CD4-positive, alpha-beta T cell treated with Interleukin-15 for 4 hours (primary cell): ENCODE measurements at places on chromosomes 13 and 19.

DNA sequence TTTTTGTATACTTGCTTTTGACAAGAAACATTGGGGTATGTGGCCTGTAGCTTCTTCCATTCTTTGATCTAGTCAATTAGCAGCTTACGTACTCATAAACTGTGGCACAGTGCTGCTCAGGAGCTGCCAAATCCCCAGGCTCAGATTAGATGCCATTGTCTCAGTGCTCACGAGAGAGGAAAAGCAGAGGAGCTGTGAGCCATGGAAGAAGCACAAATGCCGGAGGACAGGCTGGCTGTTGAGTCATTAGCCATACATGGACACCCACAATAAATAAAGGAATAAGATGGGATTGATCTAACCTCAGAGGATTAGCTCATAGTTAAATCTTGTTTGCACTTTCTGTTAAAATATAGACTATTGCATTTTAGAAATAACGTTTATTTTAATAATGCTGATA is 121.7 kb downstream of the POSTN start:
- no peak for DNase-seq

- DNase-seq: no peak
Measured at GRCh38 chr13:60944863-60945262, 470.8 kb downstream of the PCDH20 start.

- DNase-seq: no peak
Measured at GRCh38 chr13:53121919-53122318, 93.3 kb downstream of the OLFM4 start.

DNA sequence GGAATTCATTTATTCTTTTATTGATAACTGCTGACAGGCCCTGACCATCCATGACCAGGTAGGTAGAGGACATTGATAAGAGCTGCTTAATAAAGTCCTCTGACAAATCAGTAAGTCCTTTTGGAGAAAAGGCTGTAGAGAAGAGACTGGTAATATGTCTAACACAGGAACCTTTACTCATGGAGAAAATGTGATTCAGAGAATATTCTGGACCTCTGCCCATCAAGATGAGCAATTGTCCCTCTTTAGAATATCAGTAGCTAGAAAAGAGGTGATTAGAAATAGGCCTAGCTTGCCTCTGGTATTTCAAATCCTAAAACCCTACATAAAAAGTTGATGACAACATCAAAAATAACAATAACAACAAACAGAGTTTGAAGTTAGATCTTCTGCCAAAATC is 642.3 kb downstream of the TBC1D4 start:
- no peak for DNase-seq

- no peak for DNase-seq
Measured at GRCh38 chr13:36341718-36342117, 4.5 kb downstream of the SPART start.

GRCh38 chr19:17302391-17303166 is 646 bp downstream of the ABHD8 start:
- DNase-seq: no peak

GRCh38 chr19:1172353-1173158 is 1.5 kb downstream of the SBNO2 start:
- no peak for DNase-seq

DNA sequence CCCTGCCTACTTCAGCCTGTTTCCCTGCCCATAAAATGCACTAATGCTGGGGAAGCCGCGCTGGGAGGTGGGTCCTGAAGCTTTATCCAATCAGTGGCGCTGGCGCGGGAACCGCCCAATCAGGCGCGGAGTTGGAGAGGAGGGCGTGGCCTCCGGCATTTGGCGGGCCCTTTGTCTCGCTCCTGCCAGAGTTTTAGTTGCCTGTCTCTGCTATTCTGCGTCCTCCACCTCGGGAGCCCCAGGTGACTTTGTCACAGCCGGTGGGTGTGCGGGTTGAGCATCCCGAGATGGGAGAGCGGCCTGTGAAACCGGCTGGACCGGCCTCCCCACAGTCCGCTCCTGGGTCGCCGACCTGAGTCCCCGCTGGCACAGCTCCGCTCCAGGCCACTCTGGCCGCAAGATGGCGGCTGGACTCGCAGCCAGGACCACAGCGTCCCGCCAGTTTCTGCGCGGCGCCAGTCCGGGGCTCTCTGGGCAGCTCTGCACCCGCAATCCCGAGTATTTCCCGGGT is 30.7 kb upstream of the ZNF429 start:
- DNase-seq: peak; percentile 70

GRCh38 chr13:110913322-110914080 is 1.4 kb downstream of the ANKRD10 start:
- peak; percentile 11 for DNase-seq

GRCh38 chr13:51223560-51224270 is 1.5 kb downstream of the FAM124A start:
- DNase-seq: no peak

DNA sequence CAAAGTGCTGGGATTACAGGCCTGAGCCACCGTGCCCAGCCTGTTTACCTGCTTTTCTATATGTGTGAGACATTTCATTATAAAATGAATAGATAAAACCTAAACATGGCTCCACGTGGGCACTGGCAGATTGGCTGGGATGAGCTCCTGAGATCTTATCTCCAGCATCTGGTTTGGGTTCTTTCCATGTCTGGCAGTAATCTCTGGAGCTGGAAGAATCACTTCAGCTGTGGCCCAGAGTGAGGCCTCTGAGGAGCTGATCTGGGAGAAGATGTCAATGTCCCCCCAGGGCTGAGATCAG is 5.5 kb upstream of the SULT2A1 start:
- DNase-seq: no peak

DNA sequence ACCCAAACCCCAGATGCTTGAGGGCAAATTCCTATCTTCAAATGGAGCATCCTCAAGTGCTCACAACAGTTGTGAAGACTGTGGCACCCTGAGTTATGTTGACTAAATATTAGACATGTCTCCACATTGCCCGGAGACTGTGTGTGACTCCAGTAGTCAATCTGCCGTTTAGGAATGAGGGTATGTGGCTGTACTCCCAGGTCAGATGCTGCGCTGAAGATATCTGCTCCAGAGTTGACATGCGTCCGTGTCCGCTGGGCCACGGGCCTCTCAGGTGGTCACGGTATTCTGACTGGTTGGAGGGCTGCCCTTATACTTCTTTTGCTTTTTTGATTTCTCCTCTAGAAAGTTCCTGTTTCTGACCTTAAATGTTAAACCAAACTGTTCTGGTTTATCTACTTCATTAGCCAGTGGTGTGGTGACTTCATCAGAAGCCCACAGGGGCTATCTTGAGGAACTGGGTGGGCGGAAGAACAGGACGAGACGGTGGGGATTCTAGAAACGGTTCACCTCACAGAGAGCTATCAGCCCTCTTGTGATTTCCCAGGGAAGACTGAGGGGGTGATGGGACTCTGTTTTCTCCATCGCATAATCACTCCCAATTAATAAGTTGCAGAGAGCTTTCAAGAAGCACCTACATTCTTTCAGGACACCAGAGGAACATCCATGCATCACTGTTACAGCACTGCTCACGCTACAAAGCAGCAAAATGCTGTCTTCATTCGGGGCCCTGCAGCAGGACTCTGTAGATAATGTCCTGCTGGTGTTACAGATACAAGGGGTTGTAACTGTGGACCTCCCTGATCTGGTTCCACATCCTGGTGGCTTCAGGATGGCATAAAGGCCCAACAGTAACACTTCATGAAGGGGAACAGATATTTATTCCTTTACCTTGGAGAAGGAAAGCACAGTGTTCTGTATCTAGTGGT is 1.3 kb upstream of the LCP1 start:
- no peak for DNase-seq

DNA sequence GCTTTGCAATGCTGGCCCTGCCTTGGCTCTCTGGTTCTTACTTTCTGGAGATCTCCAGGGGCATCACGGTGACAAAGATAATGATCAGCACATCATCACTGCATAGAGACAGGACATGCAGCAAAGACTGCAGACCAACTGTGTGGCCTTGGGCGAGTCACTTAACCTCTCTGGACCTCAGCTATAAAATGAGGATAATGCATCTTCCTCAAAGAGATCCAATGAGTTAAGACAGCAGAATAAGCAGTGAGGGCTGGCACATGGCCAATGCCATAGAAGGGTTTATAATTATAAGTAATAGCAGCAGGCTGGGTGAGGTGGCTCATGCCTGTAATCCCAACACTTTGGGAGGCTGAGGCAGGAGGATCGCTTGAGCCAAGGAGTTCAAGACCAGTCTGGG is 2.4 kb downstream of the MAG start:
- no peak for DNase-seq

DNA sequence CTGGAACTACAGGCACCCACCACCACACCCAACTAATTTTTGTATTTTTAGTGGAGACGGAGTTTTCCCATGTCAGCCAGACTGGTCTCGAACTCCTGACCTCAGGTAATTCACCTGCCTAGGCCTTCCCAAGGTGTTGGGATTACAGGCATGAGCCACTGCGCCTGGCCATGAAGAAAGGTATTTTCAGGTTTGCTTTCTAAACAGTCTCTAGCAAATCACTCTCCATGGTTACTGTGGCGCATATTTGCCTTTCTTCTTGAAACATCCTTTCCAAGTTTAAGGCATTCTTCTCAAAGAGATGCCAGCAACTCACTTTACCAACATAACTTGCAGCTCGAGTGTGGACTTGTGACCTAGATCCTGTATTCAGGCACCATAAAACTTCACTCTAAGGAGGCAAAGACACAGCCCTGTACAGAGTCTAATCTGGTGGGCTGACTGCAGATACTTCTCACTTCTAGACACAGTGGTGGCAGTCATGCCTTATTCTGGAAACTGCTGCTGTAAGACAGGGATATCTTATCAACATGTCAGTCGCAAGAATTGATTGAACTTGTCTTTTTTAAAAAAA is 461.4 kb upstream of the TSHZ3 start:
- no peak for DNase-seq

- DNase-seq: no peak
Measured at GRCh38 chr19:17790059-17790780, 4.7 kb upstream of the B3GNT3 start.

- DNase-seq: no peak
Measured at GRCh38 chr19:47417107-47417745, 2.1 kb downstream of the MEIS3 start.

DNA sequence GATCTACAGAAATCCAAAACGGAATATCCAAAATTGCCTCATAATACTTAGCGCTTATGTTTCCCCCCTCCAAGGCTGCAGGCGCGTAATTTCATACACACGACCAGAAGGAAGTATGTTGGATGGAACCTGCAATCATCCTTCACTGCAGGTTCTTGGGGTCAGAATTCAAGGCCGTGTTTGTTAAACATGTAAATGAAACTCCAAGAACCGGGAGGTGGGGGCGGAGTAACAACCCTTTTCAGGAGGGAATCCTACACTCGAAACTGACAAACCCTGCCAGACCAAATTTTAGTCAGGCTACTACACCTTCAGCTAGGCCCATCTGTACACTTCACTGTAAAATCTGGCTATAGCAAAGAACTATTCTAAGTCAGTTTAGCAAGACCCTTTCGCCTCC is 1.3 kb downstream of the ZNF607 start:
- DNase-seq: no peak

GRCh38 chr19:2325281-2326046 is 2.9 kb downstream of the LSM7 start:
- no peak for DNase-seq

DNA sequence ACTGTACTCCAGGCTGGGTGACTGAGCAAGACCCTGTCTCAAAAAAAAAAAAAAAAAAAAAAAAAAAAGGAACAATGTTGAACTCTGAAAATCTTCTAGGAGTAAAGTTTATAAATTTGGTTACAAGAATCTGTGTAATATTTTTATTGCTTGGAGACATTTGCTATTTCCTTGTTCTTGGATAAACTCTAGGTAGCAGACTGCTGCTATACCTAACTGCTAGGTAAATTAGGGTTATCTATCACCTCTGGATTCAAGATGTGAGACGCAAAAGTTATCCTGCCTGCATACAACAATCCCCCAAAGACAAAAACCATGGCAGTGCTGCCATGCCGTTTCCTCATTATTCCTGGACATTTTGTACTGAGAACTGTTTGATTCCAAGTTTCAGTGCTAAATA is 33.7 kb downstream of the UBL3 start:
- no peak for DNase-seq

- peak; percentile 1 for DNase-seq
Measured at GRCh38 chr13:104984296-104984818, 1551.1 kb downstream of the EFNB2 start.

DNA sequence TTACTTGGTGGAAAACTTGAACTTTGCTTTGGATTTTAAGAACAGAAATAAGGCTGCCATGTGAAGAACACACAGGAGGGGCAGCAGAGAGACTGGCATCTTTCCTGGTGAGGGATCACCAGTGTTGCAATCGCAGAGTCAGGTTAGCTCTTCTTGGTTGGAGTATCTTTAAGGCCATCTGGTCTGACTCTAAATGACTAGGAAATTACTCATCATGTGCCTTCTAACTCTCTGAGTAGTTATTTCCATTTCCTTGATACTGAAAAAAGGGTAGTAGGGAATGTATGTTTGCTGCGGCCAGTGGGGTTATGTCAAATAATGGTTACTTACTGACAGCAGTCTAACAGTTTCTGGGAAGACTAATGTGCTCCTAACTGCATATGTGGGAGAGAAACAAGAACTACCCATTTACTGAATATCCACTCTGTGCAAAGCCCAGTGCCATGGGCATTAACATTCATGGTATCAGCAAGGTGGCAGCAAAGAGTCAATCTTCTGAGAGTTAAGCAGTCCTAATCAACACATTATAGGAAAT is 122.1 kb downstream of the COG6 start:
- DNase-seq: no peak

- DNase-seq: no peak
Measured at GRCh38 chr13:34772206-34772605, 169.9 kb upstream of the NBEA start.

DNA sequence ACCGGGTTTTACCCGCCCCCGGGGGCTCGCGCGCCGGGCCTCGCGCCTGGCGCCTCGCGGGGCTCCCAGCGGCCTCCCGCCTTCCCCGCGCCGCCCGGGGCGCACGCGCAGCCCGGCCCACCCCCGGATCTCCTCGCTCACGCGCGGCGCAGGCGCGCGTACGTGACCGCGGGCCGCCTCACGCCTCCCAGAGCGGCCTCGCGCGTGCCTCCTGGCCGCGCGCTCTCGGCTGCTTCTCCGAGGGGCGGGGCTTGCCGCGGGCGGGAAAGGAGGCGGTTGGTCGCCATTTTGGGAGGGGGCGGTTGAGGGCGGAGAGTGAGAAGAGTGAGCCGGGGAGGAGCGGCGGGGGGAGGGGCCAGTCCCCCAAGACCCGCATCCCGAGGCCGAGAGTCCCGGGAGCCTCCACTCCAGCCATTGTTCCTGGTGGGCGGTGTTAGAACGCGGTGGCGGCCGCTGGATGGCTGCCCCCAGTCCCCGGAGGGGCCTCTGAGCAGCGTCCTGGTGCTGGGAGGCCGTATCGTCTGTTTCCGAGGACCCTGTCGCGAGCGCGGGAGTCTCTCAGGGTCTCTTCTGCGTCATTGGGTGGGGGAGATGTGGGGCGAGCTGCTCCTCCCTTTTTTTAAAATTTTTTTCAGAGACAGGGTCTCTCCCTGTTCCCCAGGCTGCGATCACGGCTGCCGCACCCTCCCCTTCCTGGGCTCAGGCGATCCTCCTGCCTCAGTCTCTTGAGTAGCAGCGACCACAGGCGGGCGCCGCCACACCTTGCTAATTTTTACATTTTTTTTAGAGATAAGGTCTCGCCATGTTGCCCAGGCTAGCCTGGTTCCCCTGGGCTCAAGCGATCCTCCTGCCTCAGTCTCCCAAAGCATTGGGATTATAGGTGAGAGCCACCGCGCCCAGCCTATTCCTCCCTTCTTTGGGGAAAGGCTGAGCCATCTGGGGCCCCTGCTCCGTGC is at the start of gene ZNF541:
ZNF541 (minus strand) TSS at position 78 of the 956 bp plus-strand sequence. CDS start 17,292 bp downstream, outside the sequence.
- DNase-seq: peak; percentile 85
